ENCODE measurements at places on chromosomes 4 and X.

DNA sequence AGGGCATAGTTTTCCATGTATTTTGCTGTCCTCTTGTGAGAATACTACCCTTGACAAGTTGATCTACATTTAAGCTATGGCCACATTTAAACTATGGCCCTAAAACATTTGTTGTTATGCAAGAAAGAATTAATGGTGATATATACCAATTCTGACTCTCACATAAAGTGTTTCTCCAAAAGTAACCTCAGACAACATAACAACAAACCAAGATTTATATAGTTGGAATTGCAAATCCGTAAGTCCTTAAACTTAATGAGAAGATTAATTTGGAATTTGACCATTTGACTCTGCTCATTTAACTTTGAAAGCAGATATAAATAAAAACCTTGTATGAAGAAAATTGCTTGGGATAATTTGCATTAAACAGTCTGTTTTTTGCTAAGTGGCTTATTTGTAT is 38.9 kb downstream of the RUFY3 start:
- DNase-seq: no peak

- DNase-seq: no peak
Observed at GRCh38 chr4:111943796-111944203, 201.5 kb upstream of the FAM241A start.

GRCh38 chr4:135319685-135320084 is 1118.1 kb upstream of the PABPC4L start:
- no peak for DNase-seq

DNA sequence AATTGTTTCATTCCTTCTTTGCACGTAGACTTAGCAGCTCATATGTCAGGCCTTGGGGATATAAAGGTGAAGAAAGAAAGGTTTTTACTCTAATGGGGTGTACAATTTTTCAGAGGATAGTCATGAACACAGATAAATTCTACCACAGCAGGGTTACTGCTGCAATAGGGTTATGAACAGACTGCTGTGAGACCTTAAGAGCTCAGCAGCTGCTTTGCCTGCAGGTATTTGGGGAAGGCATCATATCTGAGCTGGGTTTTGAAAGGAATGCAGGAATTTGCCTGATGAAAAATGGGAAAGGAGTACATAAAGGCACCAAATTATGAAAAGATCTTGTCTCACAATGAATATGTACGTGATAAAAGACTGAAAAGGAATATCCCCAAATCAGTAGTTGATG is 128.9 kb downstream of the CEP135 start:
- no peak for DNase-seq

DNA sequence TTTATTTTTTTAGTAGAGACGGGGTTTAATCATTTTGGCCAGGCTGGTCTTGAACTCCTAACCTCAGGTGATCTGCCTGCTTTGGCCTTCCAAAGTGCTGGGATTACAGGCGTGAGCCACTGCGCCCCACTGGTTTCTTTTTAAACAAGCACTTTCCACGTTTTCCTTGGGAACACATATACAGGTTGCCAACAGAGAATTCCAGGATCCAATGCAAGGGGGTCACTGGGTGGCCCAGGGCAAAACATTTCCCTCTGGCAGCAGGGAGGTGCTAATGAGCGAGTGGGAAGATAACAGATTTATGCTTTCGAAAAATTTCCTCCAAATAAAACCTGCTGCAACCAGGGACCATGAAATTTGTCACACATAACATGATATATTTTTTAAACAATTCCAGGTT is 41.1 kb downstream of the ADRA2C start:
- no peak for DNase-seq

- DNase-seq: no peak
Observed at GRCh38 chr4:166680796-166681195, 553.5 kb downstream of the SPOCK3 start.

- DNase-seq: no peak
Observed at GRCh38 chr4:174241162-174241561, 42.3 kb downstream of the FBXO8 start.

- no peak for DNase-seq
Observed at GRCh38 chrX:142977128-142977914, 48.4 kb upstream of the SPANXN4 start.

- DNase-seq: no peak
Observed at GRCh38 chr4:88533088-88533790, 9.7 kb upstream of the PYURF start.

DNA sequence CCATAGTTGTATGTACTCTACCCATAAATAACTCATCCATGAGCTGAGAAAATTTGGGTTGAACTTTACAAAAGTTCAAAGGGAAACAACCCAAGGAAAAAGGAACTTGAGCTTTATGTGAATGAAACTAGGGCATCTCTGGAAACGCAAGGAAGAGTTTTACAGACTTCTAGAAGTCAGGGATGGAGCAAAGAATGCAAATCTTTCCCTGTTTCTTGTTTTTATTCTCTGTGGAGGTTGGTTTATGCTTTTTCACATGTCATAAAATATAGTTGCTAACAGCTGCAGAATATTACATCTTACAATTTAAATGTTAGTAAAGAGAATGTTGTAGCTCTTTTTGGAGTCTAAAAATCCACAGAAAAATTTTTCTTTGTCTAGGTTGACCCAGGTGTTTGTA is 754.1 kb downstream of the PCDH7 start:
- no peak for DNase-seq

- no peak for DNase-seq
Observed at GRCh38 chr4:153916273-153916755, 127.4 kb upstream of the SFRP2 start.

- DNase-seq: no peak
Observed at GRCh38 chrX:84737471-84737871, 235.2 kb upstream of the HDX start.

DNA sequence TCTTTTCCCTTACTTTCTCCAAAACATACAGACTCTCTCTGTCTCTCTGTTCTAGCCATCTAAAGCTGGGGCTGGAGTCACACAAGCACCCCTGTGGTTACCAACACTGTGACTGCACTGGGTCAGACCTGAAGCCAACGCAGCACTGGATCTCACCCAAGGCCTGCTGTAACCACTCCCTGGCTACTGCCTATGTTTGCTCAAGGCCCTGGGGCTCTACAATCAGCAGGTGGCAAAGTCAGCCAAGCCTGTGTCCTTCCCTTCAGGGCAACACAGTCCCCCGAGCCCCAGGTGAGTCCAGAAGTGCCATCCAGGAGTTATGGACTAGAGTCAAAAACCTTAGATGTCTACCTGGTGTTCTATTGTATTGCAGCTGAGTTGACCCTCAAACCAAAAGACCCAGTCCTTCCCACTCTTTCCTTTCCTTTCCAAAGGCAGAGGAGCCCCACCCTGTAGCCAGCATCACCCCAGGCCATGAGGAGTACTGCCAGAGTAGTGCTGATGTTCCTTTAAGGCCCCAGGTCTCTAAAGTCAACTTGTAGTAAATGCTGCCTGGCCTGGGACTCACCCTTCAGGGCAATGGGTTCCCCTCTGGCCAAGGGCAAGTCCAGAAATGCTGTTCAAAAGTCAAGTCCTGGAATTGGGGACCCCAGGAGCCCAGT is 58.8 kb upstream of the RAP2C start:
- DNase-seq: no peak

DNA sequence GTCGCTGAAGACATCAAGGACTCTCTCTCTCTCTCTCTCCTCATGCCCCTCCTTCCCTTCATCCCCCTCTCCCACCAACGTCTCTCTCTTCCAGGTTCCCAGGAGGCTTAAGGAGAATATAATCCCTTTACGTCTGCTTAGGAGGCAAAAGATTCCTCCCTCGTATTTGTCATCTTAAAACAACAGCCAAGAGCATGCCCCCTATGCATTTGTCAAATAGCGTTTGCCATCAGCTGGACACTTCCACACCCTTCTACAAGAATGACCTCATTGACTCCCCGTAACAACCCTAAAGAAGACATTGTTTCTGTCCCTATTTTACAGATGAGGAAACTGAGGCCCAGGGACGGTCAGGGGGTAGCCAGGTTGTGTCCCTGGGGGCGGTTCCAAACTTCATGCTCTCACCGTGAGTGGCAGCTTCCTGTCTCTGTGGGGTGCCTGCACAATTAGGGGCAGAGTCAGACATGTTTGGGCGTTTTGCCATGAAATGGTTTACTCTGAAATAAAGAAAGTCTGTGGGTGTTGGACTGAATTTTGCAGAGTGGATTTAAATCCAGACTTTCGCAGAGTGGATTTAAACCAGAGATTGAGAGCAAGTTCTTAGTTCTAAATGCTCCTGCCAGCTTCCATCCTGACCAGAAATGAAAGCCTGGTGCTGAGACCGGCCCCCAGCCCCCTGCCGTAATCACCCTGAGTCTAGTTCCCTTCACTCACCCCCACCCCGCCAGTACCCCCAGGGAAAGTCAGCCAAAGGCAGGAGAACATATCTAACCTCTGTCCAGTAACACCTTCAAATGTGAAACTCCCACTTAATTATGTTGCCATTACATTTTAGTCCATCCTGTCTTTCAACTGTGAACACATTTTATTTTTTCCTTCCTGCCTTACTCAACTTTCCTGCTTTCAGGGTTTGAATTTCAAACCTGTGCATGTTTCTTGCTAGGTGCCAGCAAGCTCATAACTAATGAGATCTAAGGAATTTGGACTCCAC is 44.3 kb upstream of the TBL1X start:
- no peak for DNase-seq

DNA sequence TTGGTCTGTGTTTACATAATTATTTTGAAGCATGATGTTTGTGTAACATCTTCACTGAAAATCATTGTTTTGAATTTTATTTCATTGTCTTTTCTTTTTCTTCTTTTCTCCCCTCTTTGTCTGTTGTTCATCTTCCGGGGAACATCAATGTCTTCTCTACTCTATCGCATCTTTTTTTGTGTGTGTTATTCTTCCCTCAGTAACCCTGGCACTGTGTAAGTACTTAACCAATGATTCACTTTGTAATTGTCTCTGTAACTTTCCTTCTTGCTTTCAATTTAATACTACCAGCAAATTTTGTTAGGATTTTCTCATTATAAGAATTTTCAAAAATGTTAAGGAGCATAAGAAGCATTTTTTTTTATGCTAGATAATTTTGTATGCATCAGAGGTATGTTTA is 130.8 kb downstream of the PDLIM5 start:
- DNase-seq: no peak

DNA sequence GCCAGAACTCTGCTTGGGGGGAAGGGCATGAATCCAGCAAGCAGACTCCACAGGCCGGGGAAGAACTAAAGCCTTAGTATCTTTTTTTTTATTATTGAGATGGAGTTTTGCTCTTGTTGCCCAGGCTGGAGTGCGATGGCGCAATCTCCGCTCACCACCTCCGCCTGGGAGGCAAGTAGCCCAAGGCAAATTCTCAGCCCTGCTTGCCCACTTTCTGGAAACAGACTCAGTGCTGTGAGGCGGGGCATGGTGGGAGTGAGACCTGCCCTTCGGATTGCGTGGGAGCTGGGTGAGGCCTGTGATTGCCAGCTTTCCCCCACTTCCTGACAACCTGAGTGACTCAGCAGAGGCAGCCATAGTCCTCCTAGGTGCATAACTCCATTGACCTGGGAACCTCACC is 348.8 kb downstream of the GASK1B start:
- DNase-seq: no peak

DNA sequence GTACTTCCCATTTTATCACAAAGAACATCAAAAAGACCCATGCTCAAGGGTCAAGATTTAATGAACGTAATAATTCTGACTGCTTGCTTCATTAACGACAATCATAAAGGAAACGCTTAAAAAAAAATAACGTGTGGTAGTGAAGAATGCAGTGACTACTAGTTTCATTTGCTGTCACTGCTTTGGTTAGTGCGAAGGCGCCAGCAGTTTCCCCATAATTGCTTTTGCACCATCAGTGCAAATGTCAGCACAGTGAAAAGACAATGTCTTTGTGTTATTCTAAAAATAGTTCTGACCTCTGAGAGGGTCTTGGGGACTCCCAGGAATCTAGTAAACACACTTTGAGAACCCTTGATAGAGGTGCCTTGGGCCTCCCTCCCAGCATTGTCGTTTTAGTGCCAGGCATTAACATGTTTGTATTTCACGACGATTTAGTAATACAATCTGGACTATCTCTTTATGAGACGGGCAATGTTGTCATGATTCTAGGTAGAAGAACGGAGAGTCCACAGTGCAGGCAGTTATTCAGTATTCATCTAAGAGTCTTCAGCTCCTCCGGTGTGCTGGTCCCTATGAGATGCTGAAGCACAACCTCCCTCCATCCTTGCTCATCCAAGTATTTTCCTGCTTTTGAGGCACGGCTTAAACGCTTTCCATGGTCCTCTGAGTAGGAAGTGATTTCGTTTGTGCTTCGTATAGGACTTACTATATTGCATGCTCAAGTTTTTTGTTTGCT is 71.0 kb downstream of the AFF1 start:
- peak; percentile 18 for DNase-seq

- DNase-seq: no peak
Observed at GRCh38 chrX:135893294-135893817, at the start of the genes CT45A10 and SAGE1. Gene CT45A10 (minus strand): TSS chrX:135893444. CDS start chrX:135885344, 8,100 bp downstream. Gene SAGE1 (plus strand): TSS chrX:135893716. CDS start chrX:135896243, 2,527 bp downstream.

GRCh38 chr4:187171706-187172339 is 448.2 kb upstream of the FAT1 start:
- no peak for DNase-seq

DNA sequence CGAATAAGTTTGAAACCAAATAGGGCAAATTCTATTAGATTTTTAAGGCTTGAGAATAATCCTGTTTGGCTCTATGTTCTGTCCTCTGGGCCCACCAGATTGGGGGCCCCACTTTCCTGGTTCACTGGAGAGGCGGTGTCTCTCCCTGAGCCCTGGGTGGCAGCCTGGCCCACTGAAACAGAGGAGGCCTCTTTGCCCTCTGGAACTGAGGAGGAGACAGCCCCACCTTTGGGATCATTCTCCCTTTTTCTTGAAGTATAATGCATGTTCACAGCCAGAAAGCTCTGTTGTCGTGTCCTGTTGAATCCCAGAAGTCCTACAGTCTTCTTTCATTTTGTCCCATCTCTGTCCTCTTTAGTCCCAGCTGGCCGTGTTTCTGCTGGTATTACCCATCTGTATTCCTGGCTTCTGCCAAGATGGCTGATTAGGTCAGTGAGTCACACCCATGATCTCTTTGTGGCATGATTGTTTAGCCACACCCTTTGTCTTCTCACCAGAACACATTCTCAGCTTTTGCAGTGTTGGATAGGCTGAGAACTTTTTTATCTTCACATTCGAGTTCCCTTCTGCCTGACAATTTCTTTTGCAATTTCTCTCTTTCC is 8.1 kb upstream of the TBC1D25 start:
- no peak for DNase-seq

DNA sequence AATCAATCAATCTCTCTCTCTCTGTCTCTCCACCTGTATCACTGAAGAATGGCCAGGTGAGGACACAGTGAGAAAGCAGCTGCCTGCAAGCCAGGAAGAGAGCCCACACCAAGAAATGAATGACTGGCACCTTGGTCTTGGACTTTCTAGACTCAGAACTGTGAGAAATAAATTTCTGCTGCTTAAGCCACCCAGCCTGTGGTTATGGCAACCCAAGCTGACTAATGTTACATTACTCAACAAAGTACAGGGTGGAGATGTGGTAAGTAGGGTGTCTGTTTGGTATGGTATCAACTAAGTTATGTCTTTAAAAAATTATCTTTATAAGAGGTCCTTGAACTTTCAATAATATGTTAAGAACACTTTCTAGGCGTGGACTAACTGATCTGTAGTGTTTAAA is 159.3 kb downstream of the EPHA5 start:
- DNase-seq: no peak

DNA sequence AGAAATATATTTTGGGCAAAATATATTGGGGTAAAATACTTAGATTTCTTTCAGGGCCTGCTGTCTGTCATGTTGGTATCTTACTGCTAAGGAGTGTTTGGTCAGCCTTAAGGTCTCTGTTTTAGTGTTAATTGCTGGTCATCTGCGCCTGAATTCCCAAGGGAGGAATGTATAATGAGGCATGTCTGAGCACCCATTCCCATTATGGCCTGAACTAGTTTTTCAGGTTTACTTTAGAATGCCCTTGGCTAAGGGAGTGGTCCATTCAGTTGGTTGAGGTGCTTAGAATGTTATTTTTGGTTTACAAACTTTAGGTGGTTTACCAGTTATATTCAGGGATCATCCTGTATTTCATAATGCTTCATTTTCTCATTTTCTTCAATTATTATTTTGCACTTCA is 125.9 kb downstream of the CFAP299 start:
- no peak for DNase-seq
